ENCODE measurements at places on chromosomes 1 and 21.

GRCh38 chr1:181739214-181739613 lies 255.9 kb downstream of the CACNA1E start:
- no peak for DNase-seq

DNA sequence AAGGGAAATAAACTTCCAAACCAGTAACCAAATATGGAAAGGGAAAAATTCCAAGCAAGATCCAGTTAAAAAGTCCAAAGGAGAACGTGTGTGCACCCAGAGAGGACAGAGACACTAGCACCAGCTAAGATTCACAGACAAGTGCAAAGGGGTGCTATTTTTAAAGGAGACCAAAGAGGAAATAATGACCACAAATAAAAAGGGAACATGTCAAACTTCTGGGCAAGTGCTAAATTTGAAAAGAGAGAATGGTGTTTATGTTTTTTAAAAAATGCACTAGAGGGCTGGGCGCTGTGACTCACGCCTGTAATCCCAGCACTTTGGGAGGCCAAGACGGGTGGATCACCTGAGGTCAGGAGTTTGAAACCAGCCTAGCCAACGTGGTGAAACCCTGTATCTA lies 8.6 kb downstream of the JAM2 start:
- DNase-seq: no peak

DNA sequence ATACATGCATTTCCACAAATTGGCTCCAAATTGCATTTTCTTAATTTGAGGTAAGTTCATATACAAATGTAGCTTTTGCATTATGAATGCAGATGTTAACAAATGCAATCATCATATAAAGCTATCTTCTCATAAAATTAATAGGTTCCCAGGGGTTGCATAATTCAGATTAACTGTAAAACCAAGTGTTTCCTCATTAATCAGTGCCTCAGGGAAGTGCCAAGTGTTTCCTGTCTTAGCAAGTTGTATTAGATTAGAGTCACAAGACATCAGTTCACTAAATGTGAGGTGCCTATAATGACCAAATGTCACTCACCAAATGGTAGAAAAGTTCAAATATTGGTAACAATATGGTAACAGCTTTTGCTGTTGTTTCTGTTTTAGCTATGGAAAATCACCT lies 140.8 kb downstream of the PTGER3 start:
- DNase-seq: no peak

- no peak for DNase-seq
Observed at GRCh38 chr1:25103164-25103795, 129.0 kb downstream of the SYF2 start.

DNA sequence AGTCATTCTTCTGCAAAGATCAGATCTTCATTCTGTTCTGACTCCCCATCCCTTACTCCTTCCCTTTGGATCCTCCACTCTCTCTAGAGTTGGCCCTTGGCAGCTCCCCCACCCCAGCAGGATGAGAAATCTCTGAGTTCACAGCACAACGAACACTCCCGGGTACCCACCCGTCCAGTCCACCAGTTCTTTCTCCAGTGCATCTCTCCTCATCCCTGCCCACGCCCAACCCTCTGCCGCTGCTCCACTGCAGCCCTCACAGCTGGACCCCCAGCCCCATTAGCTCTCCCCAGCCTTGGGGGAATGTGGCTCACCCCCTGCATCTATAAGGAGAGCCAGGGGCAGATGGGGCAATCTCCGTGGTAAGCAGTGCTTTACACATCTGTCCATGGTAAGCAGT lies 125.7 kb downstream of the MATN1 start:
- DNase-seq: no peak

DNA sequence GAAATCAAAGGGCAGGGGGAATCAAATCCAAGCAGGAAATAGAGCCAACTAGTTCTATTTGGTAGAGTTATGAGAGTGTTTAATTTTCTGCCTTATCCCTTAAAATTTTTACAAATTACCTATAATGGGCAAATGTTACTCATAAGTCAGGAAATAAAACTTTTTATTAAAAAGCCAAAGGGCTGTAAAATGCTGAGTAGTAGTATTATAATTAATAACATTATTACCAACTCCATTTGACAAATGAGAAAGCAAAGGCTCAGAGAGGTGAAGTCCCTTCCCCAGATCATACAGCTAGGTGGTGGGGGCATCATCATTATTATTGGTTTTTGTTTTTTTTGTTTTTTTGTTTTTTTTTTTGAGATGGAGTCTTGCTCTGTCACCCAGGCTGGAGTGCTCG lies 3.4 kb downstream of the SELENON start:
- DNase-seq: no peak

DNA sequence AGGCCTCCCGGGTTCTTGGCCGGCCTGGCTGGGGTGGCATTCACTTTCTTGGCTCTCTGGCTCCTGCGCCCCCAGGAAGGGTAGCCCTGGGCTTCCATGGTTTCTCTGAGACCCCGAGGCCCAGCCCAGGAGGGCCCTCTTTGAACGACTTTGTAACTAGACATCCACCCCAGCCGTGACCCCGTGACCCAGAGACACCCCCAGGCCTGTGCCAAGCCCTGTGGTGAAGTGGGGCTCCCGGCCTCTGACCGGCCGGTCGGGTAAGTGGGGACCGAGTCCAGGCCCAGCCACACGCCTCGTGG lies 64.0 kb downstream of the COL18A1 start:
- no peak for DNase-seq

GRCh38 chr1:214352838-214353237 lies 71.9 kb downstream of the SMYD2 start:
- no peak for DNase-seq

DNA sequence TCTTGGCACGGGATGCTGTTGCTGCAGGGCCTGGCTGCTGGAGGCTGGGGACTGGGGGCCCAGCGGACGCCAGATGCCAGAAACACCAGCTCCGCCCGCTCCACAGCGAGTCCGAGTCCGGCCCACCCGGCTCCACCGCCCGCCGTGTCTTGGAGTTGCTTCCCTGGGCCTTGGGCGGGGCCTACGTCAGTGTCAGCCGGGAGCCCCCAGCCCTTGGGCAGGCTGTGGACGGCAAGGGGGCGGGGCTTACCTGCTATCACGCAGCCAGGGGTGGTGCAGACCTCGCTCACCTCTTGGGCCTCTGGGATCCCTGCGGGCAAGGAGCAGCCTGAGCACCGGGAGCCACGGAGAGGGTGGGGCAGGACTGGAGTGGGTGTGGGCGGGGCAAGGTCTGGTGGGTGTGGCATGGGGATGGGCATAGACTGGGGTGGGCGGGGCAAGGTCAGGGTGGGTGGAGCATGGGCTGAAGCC lies 21.8 kb downstream of the MMEL1 start:
- DNase-seq: no peak

DNA sequence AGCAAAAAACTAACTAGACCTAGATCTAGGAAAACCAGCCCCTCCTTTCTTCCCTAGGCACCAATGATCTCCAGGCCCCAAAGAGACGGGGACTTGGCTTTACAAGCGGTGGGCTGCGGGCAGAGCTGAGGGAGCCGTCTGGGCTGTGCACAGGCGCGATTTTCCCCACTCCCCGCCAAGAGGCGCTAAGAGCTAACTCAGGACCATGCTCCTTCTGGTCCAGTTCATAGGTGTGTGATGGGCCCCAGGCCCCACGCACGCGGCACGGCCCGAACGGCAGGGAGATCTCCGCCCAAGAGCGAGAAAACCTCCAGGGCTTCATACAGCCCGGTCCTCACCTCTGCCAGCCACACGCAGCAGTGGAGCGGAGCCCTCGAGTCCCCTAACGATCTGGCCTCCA lies 7.5 kb upstream of the GPR153 start:
- DNase-seq: no peak

- DNase-seq: no peak
Observed at GRCh38 chr1:76302711-76303339, 228.3 kb downstream of the ST6GALNAC3 start.

DNA sequence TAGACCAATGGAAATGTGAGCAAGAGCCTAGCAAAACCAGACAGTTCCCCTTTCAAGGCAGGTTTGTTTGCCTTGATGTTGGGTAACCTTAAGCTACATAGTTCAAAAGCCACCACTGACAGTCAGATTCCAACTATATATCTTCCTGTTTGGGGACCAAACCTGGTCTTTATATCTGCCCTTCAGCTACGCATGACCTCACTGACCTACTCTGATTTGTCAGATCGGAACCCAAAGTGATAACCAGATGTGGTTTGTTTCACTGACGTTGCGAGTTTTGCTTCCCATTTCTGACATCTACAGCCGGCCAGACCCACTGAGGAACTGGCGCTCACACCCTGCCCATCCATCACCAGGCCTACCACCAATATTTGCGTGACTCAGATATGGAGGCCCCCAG lies 361.1 kb upstream of the CHRM3 start:
- no peak for DNase-seq

- no peak for DNase-seq
Observed at GRCh38 chr1:181126871-181127587, 38.5 kb downstream of the IER5 start.

Data from AG08395 (cell line).